ENCODE measurements at places on chromosomes 3 and 15.

DNA sequence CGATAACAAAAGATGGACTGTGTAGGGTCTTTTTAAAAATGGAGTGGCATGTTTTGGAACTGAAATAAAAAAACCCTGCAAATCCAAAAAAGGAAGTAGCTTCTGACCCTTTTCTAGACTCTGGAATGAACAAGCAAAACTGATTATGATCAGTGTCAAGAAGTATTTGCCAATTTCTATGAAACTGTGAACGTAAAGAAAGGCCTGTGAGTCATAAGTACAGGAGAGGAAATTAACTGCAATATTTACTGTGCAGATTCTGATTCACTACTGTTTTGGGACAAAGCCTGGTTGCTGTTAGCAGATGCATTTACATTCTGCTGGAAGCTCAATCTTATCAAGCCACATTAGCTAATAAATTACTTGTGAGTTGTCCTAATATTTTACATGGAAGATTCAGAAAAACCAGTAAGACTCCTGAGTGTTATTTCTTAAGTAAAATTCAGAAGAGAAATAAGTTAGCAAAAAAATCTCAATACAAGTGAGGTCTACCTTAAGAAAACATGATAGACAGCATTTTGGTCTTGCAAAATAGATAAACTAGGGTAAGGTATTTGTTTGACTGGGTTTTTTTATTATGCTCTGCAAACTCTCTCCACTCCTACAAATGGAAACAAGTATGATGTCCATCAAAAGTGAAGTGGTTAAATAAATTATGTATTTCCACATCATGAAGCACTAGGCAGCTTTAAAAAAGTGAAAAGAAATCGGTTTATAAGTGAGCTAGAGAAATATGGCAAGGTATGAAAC is 90.2 kb upstream of the LMOD3 start:
- DNase-seq = no peak

GRCh38 chr15:39251413-39252133 is 329.3 kb upstream of the THBS1 start:
- no peak for DNase-seq

- DNase-seq = no peak
Measured at GRCh38 chr3:35664460-35664919, 25.2 kb downstream of the ARPP21 start.

DNA sequence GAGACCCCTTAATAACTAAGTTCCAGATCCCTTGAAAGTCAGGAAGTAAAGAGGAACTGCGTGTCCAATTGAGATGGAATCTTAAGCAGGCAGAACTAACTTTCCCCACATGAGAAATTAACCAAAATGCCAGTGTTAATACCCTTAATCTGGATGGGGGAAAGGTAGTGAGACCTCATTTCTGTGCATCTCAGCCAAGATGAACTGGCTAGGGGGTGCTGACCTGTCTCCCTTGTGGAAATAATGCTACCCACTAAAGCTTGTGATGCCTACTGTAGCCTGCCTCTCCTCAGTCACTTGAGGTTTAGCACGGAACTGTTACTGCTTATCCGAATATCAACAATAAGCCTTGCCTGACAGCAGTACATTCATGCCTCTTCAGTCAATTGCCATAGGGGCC is 15.1 kb downstream of the BOC start:
- DNase-seq = no peak

DNA sequence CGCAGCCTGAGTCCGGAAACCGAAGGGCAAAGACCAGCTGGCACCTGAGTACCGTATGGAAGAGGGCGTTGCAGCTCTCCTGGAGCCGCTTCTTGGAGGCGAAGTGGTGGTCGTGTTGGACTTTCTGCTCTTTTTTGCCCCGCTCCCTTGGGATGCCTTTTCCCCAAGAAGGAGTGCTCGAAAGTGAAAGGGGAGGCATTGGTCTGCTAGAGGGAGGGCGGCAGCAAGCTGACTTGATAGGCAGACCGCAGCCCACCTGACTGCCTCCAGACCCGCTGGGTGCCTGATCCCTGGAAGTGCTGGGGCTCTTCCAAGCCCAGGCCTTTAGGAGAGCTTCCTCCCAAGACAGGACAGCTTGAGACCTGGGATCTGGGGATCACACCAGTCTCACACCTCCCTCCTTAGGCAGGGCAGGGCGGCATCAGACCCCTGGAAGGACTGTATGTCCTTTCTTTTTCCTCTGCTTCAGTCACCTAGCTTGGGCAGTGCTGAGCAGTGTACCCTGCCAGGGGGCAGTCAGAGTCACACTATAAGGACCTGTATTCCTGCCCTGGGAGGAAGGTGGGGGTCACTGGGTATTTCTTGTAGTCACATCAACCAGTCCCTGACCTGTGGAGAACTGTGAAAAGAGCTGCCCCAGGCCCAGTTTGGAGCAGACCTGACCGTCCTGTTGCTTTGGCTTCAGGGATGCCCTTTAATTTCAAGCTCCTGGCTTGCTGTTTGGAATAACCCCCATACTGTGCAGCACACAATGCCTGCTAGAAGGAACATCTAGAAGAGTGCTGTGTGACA is 2.1 kb downstream of the ACVR2B start:
- DNase-seq = no peak

- no peak for DNase-seq
Measured at GRCh38 chr3:85081191-85081906, 122.6 kb downstream of the CADM2 start.

DNA sequence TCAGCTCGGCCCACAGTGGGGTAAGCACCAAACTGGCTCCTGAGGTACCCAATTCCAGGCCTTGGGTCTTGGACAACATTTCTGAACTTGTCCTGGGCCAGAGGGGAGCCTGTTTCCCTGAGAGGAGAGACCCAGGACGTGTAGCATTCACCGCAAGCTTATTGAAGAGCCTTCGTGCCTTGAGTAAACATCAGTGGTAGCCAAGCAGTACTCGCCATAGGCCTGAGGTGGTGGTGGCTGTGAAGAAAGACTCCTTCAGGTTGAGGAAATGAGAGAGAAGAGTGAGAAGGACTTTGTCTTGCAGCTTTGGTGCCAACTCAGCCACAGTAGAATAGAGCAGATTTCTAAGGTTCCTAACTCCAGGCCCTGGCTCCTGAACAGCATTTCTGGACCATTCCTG is 50.2 kb downstream of the NUDT16 start:
- no peak for DNase-seq

GRCh38 chr3:38853011-38853410 is 37.0 kb upstream of the SCN10A start:
- DNase-seq = no peak

GRCh38 chr3:24496529-24497482 is 2.2 kb upstream of the THRB start:
- DNase-seq = no peak

- peak; percentile 65 for DNase-seq
Measured at GRCh38 chr3:187319699-187320302, 28.3 kb upstream of the MASP1 start.

DNA sequence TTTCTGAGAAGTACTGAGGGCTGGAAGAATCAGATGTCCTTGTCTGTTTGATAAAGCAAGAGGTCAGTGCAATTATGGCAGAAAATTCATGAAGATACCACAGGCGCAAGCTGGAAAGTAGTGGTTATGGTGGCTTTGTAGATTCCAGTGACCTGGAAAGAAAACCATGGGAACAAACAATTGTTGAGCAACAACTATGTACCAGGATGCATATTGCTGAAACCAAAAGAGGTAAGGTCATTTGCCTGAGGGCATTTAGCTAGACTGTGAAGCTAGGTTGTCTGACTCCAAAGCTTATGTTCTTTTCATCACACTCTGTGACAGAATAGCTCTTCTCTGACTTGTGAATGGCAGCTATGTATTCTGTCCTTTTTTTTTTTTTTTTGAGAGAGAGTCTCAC is 74.0 kb downstream of the B3GALNT1 start:
- DNase-seq = no peak

DNA sequence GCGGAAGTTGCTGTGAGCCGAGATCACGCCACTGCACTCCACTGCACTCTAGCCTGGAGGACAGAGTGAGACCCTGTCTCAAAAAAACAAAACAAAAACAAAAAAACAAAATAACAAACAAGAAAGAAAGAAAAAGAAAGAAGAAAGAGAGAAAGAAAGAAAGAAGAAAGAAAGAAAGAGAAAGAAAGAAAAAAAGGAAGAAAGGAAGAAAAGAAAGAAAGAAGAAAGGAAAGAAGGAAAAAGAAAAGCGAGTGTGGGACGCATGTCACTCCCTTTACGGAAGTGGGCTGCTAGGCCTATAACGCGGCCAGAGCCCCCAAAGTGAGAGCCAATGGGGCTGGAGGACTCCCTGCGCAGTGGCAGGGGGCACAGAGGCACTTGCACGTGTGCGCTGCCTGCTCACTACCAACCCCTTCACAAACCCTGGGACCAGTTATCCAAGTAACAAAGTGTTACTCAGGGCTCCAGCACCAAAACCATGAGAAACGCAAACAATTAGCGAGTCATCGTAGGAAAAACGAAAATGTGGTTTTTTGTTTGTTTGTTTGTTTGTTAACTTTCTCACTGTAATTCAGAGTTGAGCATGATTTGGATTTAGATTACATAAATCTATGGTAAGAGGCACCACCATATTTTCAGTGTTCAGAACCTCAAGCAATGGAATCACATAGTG is 40.8 kb upstream of the ATP1B3 start:
- no peak for DNase-seq

- DNase-seq = peak; percentile 14
Measured at GRCh38 chr3:170222647-170223541, 670 bp downstream of the PRKCI start.

- no peak for DNase-seq
Measured at GRCh38 chr15:89127054-89127702, 38.9 kb downstream of the ABHD2 start.

- no peak for DNase-seq
Measured at GRCh38 chr15:65286069-65286703, 497 bp downstream of the PARP16 start.

Data from stimulated activated CD4-positive, alpha-beta T cell treated with anti-CD3 and anti-CD28 coated beads, Interleukin-2, amount 100 ng/mL, for 48 hours (primary cell).